ENCODE measurements at places on chromosomes 13 and 19.

- DNase-seq: peak; percentile 91
These were observed 52.9 kb downstream of the MBNL2 start for GRCh38 chr13:97274829-97275649.

GRCh38 chr13:19069684-19070397 is 111.8 kb downstream of the TUBA3C start:
- DNase-seq: no peak

DNA sequence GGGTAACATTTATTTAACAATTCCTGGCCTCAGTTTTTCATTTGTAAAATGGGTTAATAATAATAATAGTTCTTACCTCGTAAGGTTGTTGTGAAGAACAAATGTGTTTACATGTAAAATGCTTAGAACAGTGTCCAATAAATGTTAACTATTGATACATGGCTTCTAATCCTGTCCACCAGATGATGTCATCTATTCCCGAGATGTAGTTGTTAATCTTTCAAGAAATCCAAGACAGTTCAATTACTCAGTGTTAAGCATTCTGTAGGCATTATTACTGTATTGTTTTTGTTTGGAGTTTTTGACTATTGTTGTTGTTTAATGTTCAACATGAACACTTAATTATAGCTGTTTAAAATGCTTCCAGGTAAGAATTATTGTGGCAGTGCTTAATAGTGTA is 131.0 kb upstream of the FNDC3A start:
- no peak for DNase-seq

DNA sequence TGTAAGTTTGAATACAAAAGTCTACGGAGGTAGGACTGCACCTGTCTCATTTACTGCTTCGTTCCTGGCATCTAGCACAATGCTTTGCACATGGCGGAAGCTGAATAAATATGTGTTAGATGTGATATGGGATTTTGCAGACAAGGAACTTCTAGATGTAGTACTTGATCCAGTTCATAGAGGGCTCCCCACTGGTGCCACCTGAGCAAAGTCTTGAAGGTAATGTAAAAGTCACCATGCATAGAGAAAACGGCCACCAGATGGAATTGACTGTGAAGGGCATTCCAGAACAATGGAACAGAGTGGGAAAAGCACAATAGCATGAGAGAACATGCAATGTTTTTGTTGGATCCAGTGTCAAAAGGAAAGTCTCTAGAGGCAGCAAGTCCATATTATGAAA is 209.3 kb downstream of the HS6ST3 start:
- no peak for DNase-seq

DNA sequence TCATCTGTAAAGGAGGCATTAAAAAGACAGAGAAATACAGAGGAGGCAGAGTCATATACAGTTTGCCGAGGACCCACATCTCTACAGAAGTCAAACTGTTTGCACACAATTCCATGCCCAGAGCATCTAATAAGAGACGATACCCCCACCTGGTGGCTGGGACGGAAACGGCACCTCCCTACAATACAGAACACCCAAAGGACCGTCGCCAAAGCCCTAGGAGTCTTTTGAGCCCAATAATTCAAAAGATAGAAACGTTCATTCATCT is 703 bp upstream of the PLEKHG2 start:
- DNase-seq: peak; percentile 96

DNA sequence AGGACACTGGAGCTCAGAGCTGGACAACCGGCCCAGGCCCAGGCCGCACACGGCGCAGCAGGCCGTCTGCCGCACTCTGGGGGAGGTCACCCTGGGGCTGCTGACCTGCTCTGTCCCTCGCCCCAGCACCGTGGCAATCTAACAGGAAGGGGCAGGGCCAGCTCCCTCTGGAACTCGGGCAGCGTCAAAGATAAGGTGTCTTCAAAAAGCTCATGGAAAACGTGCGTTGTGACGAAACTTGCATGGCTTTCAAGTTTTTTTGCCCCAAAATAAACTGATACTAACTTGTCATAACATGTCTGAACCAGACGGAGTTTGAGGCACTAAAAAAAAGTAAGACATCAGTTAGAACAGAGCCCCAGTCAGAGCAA is 12.2 kb upstream of the ATP8B3 start:
- no peak for DNase-seq

GRCh38 chr13:52003541-52003940 is 7.7 kb downstream of the ATP7B start:
- DNase-seq: no peak

DNA sequence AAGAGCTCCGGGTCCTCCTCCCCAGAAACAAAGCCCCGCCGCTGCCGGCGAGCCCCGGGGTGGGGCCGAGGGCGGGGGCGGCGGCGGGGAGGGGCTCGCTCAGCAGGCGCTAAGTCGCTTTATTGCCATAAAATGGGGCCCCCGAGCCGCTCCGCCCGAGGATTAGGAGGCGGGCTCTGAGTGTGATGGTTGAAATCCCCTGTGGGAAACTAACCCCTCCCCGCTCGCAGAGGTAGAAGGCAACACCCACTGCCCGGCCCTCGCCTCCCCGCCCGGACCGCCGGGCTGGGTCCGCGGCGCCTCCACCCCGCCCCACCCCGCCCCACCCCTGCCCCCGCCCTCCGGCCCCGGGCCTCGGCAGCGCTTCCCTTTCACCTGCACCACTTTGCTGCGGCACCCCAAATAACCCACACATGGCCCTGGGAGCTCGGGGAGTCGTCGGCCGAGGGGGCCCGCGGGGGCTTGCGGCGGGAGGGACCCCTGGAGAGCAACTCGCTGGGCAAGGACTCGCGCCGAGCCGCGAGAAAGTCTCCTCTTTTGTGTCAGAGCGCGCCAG is at the start of gene KLF12:
Gene KLF12, minus strand, starts transcription at position 184 of the 556 bp plus-strand sequence.
- peak; percentile 98 for DNase-seq

DNA sequence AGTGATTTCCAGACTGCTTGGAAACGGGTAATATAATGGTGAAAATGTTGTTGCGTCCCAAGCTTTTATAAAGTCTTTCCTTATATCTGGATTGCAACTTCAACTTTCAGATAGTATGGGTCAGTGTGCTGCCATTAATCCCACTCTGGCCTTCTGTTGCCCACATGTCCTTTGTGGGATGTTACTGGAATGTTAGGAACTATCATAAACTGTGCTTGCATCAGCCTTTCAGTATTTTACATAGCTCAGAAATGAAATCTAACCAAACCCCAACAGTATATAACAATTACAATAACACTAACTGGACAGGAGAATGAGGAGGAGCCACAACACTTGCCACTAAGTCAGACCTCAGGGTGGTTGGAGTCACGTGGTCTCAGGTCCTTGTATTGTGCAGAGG is 78.9 kb downstream of the LNX2 start:
- DNase-seq: no peak

- peak; percentile 24 for DNase-seq
These were observed 2.1 kb upstream of the SIGLEC8 start for GRCh38 chr19:51460164-51460992.

GRCh38 chr19:50850738-50851137 is 4.0 kb upstream of the KLK3 start:
- no peak for DNase-seq

DNA sequence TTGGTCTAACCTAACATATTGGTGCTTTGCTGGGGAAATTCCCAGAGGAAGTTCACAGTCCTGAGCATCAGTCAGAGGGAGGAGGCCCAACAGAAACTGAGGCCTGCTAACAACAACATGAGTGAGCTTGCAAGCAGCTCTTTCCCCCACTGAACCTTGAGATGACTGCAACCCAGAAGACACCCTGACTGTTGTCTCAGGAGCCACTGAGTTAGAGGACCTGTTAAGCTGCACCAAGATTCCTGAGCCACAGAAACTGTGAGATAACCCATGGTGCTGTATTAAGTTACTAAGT is 193.2 kb upstream of the UBL3 start:
- no peak for DNase-seq

- no peak for DNase-seq
These were observed 123.8 kb upstream of the ZNF91 start for GRCh38 chr19:23519031-23519430.

DNA sequence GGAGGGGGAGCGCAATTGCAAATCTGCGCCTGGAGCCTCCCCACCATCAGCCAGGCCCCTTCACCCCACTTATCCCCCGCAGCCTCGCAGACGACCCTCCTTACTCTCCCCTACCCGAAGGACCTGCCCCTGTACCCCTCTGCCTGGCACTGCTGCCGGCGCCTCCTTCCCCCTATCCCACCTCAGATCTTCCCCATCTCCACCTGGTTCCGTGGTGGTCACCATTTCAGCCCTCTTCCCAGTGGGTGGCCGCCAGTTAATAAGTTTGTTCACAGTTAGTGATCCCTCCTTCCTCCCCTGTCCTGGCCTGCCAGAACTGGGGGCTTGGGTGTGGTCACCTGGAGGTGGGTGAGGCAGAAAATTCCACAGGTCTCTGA is 397 bp downstream of the SLC44A2 start:
- no peak for DNase-seq

- DNase-seq: peak; percentile 31
These were observed 126.4 kb upstream of the SLC10A2 start for GRCh38 chr13:103192511-103193135.

DNA sequence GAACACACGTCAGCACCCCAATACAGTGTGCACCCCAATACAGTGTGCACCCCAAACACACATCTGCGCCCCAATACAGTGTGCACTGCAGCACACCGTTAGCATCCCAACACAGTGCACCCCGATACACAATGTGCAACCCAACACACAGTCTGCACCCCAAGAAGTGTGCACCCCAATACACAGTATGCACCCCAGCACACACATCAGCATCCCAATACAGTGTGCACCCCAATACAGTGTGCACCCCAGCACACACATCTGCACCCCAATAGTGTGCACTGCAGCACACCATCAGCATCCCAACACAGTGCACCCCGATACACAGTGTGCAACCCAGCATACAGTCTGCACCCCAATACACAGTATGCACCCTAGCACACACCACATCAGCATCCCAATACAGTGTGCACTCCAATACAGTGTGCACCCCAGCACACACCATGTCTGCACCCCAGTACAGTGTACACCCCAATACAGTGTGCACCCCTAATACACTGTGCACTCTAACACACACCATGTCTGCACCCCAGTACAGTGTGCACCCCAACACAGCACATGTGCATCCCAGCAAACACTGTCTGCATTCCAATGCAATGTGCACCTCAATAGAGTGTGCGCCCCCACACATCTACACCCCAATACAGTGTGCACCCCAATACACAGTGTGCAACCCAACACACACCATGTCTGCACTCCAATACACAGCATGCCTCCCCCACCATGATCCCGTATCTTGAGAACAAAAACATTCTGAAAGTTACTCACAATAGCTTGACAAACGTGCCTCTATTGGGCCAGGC is 855 bp upstream of the CARS2 start:
- DNase-seq: no peak

DNA sequence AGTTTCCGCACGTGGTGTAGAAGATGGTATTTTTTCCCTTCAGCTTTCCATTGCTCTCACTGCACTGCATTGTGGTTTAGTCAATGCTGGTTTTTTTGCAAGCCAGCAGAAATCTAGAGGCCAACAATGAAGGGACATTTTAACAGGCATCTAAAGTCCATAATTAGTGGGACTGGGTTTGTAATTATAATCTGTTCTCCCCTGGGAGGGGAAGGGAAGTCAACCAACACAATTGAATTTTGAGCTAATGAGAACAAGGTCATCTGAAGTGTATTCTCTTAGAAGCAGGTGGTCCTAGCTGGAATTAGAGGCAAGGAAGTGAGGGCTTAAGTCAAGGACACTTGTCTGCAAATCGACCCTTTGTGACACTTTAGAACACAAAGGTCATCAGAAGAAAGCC is 156.4 kb downstream of the MYO16 start:
- no peak for DNase-seq

DNA sequence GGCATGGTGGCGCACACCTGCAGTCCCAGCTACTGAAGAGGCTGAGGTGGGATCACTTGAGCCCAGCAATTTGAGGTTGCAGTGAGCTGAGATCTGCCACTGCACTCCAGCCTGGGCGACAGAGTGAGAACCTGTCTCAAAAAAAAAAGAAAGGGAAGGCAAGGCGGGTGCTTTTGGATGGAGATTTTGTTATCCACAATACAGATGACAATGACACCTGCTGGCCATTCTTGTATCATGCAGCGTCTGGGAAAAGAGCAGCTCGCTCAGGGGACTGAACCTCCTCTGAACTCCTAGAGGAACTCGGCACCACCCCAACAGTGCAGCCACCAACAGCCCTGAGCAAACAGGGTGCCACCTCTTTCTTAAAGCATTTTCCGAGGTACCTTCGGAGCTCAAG is 22.8 kb downstream of the HAUS8 start:
- DNase-seq: peak; percentile 77

GRCh38 chr13:75803164-75803611 is 167.1 kb downstream of the LMO7 start:
- no peak for DNase-seq

GRCh38 chr13:41648314-41648935 is 191.1 kb downstream of the RGCC start:
- DNase-seq: peak; percentile 82

GRCh38 chr19:30449078-30449590 is 77.0 kb downstream of the ZNF536 start:
- no peak for DNase-seq

DNA sequence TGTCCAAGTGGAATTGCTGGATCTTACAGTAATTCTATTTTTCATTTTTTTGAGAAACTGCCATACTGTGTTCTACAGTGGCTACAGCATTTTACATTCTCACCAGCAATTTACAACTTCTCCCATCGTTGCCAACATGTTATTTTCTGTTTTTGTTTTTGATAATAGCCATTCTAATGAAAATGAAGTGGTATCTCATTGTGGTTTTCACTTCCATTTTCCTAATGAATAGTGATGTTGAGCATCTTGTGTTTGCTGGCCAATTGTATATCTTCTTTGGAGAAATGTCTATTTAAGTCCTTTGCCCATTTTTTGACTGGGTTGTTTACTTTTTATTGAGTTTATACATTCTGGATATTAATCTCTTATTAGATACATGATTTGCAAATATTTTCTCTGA is 38.6 kb downstream of the KCNRG start:
- DNase-seq: no peak

DNA sequence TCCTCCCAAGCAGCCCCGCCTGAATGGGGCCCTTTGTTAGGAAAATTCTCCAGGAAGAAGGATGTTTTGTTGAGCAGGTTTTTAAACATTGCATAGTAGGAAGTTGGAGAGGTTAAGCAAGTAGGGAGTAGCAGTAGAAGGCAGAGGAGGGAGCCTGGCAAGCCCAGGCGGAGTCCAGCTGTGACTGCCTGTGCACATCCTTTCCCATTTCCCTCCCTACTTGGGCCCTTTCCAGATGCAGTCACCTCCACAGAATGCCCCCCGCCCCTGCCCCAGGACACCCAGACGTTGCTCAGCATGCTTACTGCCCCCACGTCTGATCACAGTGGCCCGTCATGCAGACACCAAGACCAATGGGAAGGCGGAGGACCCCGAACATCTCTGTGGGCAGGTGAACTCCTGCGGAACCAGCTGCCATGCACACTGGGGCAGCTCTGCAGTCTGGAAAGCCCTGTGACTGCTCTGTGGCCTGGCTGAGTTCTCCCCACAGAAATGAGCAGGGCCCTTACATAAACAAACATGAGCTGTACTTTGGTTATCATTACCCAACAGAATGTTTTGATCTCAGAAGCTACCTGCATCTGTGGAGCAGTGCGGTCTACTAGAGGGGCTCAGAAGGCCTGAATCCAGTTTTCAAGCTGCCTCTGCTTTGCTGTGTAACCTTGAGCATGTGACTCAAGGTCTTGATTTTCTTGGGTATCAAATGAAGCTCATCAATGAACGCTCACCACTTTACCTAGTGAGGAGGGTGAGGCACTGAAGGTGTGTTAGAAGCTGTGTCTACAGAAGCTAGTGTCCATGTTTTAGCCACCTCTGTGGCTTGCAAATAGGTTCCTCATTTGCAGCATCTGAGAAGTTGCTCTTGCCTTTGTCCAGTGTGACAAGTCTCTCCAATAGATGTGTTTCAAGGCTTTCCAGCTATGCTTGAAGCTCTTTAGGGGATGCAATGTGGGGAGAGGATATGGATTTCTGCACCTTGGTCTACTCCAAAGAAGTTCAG is 84.2 kb downstream of the TNFRSF19 start:
- DNase-seq: peak; percentile 80
